Activated naive CD4-positive, alpha-beta T cell (primary cell): ENCODE measurements at places on chromosomes 1 and 21.

DNA sequence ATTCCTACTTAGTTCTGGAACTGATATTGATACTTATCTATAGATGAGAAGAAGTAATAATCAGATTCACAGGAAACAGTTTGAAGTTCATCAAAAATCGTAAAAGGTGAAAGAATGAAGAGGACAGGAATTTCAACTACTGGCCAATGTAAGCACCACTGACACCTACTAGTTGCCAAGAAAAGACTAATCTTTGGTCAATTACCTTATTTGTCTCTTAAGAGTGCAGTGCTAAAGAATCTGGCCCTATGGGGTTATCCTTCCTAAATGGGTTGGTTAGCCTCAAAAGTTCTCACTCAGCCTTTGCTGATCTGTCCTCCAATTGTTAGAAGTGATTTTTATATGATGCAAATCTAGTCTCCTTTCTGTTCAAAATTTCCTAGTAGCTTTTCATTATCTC lies 29.5 kb downstream of the ADSS2 start:
- no peak for DNase-seq

DNA sequence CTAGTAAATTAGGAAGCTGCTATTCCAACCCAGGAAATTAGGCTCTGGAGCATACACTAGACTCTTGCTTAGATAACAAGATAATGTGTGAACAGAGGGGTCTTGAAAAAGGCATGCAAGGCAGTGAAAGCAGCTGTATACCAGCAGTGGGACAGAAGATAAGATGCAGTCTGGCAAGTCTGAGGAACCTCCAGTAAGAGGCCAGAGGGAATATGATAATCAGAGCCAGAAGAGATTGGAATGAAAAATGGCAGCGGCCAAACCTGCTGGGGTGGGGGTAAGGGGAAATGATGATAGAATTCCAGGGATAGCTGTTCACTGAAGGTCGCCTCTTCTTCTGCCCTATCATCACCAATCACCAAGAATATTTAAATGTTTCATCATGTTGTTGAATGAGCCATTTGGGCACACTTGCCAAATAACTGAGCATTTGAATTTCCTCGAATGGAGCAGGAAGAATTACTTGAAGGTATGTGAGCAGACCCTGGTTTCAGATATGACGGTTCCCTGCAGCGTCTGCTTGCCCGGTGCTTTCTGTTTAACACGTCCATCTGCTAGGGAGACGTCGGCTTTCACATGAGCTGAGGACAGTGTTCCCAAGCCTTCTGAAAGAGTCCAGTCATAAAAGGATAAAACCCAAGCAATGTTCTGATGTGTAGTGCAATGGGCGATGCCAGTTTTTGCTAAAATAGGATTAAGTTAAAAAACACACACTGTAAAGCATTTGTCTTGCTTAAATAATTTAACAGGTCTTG lies 173.3 kb downstream of the RWDD3 start:
- DNase-seq: no peak

DNA sequence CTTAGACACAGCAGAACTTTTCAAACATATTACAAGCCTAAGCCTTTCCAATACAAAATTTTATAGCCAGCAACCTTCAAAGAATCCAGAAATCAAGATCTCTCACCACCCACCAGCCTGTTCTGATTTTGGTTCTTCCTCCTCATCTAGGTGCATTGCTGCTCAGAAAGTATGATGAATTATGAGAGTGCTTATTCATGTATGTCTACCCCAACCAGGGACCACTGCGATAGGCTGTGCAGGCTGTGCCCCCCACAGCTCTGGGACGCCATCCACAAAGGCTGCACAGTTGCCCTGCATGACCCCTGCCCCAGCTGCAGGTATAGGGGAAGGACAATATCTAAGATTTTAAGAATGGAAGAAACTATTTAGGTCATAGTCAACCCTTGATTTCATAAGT lies 55.4 kb downstream of the WDR64 start:
- DNase-seq: no peak

- no peak for DNase-seq
Observed at GRCh38 chr1:19824541-19824940, 9.5 kb upstream of the RNF186 start.

- no peak for DNase-seq
Observed at GRCh38 chr21:45427331-45428271, 22.6 kb downstream of the COL18A1 start.

- DNase-seq: no peak
Observed at GRCh38 chr1:89990976-89991831, 3.7 kb upstream of the ZNF326 start.

DNA sequence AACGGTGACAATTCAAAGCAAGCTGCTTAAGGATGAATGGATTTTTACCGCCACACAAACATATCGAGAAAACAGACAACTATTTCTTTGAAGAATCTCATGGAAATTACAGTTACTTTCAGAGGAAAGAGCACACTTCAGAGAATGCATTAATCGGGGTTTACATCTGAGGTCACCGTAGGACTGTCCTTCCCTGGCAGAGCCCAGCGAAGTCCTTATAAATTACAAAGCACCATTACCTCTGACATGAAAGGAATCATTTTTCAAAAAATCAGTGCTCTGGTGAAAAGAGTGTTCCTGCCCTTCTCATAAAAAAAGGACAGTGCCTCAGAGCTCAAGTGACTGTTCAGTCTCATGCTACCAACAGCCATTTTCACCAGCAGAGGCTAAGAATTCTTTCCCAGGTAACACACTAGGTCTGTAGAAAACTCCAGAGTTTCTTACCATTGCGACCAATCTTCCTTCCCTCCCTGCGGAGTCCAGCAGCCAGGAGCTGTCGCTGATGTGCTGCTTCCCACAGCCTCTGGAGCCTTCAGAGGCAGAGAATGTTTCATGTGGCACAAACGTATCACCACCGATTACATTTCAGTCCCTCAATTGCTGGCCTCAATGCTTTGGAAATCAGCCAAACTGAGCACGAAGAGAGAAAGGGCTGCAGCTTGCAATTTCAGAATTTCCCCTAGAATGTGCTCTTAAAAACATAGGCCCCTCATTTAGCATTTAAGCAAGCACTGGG lies 75.4 kb downstream of the PLD5 start:
- no peak for DNase-seq

DNA sequence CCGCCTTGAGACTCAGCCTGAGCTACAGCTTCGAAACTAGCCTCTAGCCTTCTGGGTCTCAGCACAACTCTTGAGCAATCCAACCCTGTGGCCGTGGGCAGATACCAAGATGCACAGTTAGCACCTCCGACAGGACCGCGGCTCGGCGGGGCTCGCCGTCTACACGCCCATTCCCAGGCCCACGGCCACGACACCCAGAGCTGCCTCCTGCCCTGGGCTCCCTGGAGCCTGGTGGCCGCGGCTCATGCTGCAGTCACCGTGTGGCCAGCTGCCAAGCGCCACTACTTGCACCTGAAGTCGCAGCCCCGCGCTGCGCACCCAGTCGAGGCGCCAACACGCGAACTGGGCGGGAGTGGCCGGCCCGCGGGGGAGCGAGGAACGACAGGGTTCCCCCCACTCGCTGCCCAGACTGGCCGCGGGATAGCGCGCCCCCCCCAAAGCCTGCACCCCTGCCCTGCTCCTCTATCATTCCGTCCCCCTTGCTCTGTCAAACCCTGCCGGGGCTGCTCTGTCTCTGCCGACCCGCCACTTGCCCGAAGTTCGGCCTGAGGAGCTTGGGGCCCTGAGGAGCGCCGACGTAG lies 729 bp upstream of the CDCA8 start:
- no peak for DNase-seq

- DNase-seq: no peak
Observed at GRCh38 chr1:9322661-9323244, 30.1 kb downstream of the SPSB1 start.

GRCh38 chr1:207669528-207670009 lies 24.6 kb downstream of the CR1L start:
- no peak for DNase-seq

DNA sequence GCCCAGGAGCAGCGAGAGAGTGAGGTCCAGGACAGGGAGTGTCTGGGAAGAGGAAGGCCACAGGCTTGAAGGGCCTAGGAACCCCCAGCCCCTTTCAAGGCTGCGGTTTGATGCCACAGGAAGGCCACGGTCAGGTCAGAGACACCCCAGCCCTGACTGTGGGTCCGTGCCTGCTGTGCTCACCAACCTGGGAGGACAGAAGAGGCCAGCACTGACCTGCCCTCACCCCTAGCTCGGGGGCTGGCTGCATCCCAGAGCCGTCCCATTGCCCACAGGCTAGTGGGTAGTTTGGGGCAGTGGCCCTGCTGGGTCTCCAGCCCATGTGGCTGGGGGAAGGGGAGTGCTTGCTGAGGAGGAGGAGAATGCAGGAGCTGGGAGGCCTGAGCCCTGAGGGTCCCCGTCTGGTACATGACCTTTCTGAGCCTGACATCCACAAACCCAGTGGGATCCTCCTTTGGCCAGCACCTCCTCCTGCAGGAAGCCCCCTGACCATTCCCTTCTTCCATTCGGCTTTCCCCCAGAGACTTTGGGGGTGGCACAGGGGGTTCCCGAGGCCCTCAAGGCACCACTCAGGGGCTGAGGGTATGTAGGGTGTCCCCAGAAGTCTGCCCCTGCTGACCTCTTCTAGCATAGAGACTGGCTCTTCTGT lies 54.3 kb downstream of the WNT9A start:
- DNase-seq: no peak
